ENCODE measurements at places on chromosomes 16 and 17. TPM values are rescaled to one million over a fixed set of nuclear protein-coding genes. Genes with fewer than 3 reads are reported as not detected.

DNA sequence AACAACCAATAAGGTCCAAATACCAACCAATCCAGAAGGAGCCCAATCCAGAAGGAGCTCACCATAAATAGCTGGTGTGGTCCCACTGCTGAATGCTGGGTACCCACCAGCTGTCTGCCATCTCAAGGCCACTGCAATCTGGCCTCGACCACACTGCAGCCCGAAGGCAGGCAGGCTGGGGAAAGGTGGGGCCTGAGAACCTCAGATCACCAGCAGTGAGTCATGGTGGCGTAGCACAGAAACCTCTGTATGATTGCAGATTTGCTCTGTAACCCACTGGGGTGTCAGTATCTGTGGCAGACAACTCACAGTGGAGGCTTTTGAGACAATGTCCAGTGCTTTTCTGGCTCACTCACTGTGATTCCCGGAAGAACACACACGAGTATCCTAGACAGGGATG, 14.7 kb upstream of the CMTR2 start:
- DNase-seq, result no peak

- no peak for DNase-seq
Measured at GRCh38 chr17:36641877-36642845, 40.8 kb downstream of the MRM1 start.

DHX58 gene
- 29.0 TPM for total RNA-seq

KRTAP1-5 gene
- total RNA-seq, result not detected

GRCh38 chr17:64627797-64628196, 34.3 kb downstream of the SMURF2 start:
- no peak for DNase-seq

GRCh38 chr17:17877529-17878358, 41.0 kb upstream of the SREBF1 start:
- DNase-seq, result no peak

KRT33A gene
- total RNA-seq, result not detected

DNA sequence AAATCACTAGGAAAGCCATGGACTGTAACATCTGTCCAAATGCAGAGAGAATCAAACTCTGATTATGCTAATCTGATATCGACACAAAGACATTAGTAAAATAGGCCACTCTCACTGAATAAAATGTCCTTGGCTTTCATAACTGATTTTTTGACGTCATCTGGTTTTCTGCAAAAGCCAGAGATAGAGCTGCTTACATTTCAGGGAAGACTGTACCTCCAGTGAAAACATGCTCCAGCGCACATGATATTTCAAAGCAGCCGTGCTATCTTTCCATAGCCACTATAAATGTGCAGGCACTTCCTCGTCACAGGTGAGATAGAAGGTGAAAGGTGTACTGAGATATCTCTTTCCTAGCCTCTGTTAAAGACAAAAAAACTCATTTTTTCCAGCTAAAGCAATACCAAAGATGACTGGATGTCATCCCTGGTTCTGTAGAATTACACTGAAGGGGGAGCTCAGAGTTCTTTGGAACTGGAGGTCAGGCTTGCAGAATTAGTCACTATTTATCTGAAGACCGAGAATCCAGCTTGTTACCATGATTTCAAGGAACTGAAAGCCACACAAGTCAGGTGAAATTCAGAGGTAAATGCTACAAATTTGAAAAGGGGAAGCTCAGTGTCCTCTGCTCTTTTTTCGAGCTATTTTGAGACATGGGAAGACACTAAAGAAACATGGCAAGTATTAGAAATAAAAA, 249.5 kb downstream of the CA10 start:
- DNase-seq, result no peak

- no peak for DNase-seq
Measured at GRCh38 chr17:66306446-66306845, 4.0 kb downstream of the PRKCA start.

- DNase-seq, result peak; percentile 85
Measured at GRCh38 chr16:89700649-89701424, 668 bp downstream of the SPATA2L start.
